CD4-positive, alpha-beta T cell treated with Interleukin-6 at 100 ng/mL for 8 hours (primary cell): ENCODE measurements at places on chromosomes 12 and 14.

DNA sequence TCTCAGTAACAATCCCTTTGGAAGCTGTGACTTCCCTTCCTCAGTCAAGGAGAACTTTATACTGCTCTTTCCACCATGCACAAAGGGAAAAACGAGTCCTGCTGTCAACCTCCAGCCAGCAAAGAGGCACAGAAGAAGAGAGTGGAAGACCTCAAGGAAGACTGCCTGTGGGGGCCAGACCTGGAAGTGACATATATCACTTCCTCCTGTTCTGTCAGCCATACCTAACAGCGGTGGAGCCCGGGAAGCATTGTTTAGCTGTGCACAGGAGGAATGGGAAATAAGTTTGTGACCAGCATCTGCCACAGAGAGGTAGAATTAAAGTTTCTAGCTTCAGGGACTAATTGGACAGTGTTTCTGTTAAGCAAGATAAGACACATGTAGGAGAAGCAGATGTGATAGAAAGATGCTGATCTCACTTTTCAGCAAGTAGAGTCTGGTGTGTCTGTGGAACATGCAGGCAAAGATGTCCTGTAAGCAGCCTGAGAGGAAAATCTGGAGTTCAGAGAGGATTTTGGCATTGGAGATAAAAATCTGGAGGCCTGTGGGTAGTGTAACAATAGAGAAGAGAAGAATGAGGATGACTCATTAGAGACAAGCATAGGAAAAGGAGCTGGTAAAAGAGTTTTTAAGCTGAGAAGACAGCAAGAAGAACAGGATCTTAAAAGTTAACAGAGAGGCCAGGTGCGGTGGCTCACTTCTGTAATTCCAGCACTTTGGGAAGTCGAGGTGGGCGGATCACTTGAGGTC lies 141.6 kb upstream of the CPSF6 start:
- no peak for DNase-seq

GRCh38 chr12:26134540-26134939 lies 9.7 kb upstream of the BHLHE41 start:
- no peak for DNase-seq

DNA sequence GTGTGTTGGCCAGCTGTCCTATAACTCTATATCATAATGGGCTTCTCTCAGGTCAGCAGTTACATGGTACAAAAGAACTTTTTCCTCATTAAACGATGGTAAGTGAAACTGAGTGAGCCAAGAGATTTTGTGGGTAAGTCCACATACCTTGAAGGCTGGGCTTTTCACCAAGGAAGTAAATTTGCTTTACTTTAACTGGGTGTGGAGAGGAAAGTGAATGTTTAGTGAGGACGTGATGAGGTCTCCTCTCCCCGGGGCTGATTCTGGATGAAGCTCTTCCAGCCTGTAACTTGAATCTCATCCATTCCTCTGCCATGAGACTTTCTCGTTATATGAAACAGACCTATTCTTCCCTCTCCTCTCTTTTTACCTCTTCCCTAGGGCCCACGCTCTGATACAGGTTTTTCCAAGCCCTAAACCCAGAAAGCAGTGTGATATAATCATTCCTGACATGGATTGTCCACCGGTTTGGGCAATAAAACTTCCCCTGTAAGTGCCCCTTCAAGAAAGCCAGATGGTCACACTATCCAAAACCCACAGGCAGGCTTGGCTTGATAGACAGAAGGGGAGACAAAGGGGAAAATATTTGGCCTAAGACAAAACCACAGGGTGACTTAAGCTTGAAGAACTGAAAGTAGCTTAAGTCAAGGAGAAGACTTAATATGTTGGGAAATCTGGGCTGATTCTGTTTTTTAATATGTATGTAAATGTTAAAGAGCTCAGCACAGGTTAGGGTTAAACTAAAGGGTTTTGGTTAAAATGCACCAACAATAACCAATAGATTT lies 50.3 kb downstream of the CIT start:
- no peak for DNase-seq

- no peak for DNase-seq
These were observed 325.9 kb downstream of the ADAMTS20 start for GRCh38 chr12:43226151-43226550.

DNA sequence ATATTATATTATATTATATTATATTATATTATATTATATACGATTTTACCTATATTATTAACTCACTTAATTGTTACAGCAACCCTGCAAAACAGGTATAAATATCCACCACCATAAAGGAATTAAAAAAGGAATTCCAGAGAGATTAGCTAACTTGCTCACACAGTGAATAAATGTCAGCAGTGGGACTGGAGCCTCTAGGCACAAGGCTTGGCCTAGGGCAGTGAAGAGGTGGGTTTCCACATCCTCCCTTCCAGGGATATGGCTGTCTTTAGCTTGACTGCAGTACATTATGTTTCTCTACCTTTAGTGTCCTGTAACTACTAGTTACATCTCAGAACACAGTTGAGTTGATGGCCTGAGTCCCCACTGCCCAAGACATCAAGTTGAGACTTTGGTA lies 166.9 kb downstream of the SLC15A5 start:
- no peak for DNase-seq

DNA sequence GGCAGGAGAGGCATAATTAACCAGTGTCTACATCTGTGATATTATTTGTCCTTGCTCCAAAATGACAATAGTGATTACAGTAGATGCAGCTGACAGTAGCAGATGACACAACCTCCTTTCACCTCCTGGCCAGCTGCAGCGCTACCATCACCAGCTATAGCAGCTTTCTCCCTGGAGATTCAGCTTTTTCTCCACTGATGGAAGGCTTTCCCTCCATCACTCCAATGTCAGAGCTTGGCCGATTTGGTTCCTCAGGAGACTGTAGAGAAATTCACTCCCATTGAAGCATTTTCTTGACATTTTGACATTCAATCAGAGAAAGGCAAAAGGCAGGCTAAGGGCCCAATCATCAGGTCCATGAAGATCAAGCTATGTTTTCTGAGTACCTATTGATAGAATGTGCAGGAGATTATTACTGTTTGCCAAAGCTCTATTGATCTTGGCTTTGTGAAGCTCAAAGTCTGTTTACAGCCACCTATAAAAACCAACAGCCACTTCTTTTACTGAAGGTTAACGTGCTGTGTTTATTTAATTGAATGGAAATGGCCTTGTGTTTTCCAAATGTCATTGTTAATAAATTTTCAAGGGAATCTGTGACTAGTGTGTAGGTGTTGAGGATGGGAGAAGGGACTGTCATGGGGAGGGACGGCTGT lies 785.1 kb downstream of the DIO2 start:
- DNase-seq = no peak

GRCh38 chr14:83463500-83464098 lies 1929.9 kb upstream of the SEL1L start:
- no peak for DNase-seq

- no peak for DNase-seq
These were observed 65.8 kb downstream of the PPP2R5C start for GRCh38 chr14:101827286-101827685.

DNA sequence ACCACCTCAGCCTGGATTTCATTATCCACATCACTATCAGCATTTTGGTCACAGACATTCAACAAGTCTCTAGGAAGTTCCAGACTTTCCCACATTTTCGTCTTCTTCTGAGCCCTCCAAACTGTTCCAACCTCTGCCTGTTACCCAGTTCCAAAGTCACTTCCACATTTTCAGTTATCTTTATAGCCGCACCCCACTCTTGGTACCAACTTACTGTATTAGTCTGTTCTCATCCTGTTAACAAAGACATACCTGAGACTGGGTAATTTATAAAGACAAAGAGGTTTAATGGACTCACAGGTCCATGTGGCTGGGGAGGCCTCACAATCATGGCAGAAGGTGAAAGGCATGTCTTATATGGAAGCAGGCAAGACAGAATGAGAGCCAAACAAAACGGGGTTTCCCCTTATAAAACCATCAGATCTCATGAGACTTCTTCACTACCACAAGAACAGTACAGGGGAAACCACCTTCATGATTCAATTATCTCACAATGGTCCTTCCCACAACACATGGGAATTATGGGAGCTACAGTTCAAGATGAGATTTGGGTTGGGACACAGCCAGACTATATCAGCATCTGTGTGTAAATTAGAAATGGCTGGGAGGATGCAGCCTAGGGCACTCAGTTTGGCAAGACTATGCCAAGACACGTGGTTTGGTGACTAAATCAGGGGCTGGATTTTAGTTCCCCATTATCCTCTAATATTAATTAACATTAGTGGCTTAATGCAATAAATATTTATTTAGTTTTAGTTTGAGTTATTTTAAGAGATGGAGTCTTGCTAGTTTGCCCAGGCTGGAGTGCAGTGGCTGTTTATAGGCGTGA lies 16.2 kb upstream of the FUT8 start:
- no peak for DNase-seq
